ENCODE measurements at places on chromosomes 4 and X. TPM values are rescaled to one million over a fixed set of nuclear protein-coding genes. Genes with fewer than 3 reads are reported as not detected.

DCAF4L1 gene
- total RNA-seq: not detected

XAGE1A gene
- not detected for total RNA-seq

CAPN6 gene
- total RNA-seq: 0.18 TPM

WNK3 gene
- 0.18 TPM for total RNA-seq

CSAG3 gene
- total RNA-seq: not detected

TFE3 gene
- 69.2 TPM for total RNA-seq

ANXA3 gene
- 26.4 TPM for total RNA-seq

MAGEC3 gene
- not detected for total RNA-seq

DTHD1 gene
- not detected for total RNA-seq

FRMD7 gene
- total RNA-seq: not detected

CT45A2 gene
- not detected for total RNA-seq

SH3TC1 gene
- 6.7 TPM for total RNA-seq

FAM47B gene
- total RNA-seq: not detected

SMIM10 gene
- 6.1 TPM for total RNA-seq

NEUROG2 gene
- not detected for total RNA-seq

PPEF2 gene
- not detected for total RNA-seq

FAM184B gene
- not detected for total RNA-seq

Measured in myometrial cell (primary cell).